ENCODE measurements at places on chromosomes 16 and 17. TPM values are rescaled to one million over a fixed set of nuclear protein-coding genes. Genes with fewer than 3 reads are reported as not detected.

The KRTAP3-2 gene
- not detected for total RNA-seq

The CLEC18C gene
- total RNA-seq: 0.98 TPM

The EVI2A gene
- 10.9 TPM for total RNA-seq

The SYT17 gene
- 4.0 TPM for total RNA-seq

The SMARCE1 gene
- 90.5 TPM for total RNA-seq

The CES3 gene
- total RNA-seq: 5.2 TPM

The HIGD1B gene
- total RNA-seq: 7.2 TPM

The NPIPA8 gene
- 1.5 TPM for total RNA-seq

The NHLRC4 gene
- 1.2 TPM for total RNA-seq

The PIRT gene
- total RNA-seq: 0.32 TPM

The DPEP3 gene
- total RNA-seq: not detected

The ALOX15B gene
- total RNA-seq: 14.0 TPM

The LITAF gene
- total RNA-seq: 121 TPM

The SCNN1G gene
- total RNA-seq: 0.09 TPM

The SPNS2 gene
- total RNA-seq: 158 TPM

The ITPRIPL2 gene
- total RNA-seq: 37.5 TPM

The NCOR1 gene
- total RNA-seq: 139 TPM

The JUP gene
- total RNA-seq: 201 TPM

The NHERF2 gene
- total RNA-seq: 121 TPM

The ZNF689 gene
- total RNA-seq: 13.6 TPM

The KPNB1 gene
- 207 TPM for total RNA-seq

The DYNLRB2 gene
- 1.3 TPM for total RNA-seq

The HYDIN gene
- total RNA-seq: 6.2 TPM

The SULT1A2 gene
- 1.1 TPM for total RNA-seq

The ACE gene
- total RNA-seq: 22.8 TPM

The OTOA gene
- total RNA-seq: 0.46 TPM

The PGAP6 gene
- total RNA-seq: 85.7 TPM

The C1QL1 gene
- 3.2 TPM for total RNA-seq
